ENCODE measurements at places on chromosomes 3 and 15.
A peak's percentile ranks its signal among the peaks of the same experiment; 100 is the strongest.

GRCh38 chr3:108455212-108455705, 55.1 kb downstream of the MYH15 start:
- no peak for DNase-seq

- DNase-seq: no peak
Observed at GRCh38 chr3:101027286-101027685, 34.1 kb upstream of the ABI3BP start.

- DNase-seq: no peak
Observed at GRCh38 chr3:124097362-124098131, 105.6 kb upstream of the ROPN1 start.

DNA sequence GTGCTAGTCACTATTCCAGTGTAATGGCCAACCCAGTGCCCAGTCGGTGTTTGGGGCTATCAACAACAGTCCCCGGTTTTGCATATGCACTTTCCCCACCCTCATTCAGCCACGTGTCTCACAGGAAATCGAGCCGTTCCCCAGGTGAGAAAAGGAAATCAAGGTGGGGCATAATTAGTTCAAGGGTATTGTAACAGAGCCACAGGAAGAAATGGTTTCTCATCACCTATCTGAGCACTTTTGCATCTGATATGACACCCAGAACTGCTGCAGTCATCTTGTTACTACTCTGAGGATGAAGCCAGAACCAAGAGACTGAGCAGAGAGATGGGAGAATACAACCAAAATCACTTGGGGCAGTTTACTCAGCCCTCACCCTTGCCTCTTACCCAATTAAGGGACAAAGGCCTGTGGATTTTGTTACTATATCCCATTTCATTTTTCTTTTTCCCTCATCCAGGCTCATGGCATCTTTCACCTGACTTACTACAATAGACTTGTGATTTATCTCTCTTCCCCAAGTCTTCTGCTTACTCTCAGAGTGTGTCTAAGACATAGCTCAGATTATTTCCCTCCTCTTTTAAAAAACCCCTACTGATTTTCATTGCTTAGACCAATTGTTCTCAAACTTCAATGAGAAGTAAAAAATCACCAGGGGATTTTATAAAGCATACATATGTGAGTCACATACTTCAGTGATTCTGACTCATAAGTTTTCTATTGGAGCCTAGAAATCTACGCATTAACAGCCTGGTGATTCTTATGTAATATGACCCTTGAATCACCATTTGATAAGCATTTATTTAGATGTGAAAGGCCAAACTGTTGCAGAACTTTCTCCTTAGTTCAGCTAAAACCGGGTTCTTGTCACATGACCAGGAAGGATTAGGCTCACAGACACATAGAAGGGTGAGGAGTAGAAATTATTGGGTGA, 40.5 kb downstream of the TRAT1 start:
- peak; percentile 2 for DNase-seq

DNA sequence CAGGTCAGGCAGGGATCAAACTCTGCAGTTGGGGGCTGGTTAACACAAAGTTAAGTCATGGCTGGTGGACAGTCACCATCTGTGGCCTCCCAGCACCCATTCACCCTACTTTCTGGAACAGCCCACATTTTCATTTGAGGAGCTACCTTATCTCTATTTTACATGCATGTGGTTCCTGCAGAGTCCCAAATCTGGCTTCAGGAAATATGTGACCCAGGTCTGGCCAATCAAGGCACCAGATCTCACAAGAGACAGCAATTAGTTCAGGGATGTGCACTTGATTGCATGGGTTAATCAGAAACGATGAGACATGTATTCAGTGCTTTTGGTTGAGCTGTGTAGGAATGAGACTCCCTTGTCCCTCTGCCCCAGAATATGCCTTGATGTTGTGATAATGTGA, 170.9 kb downstream of the NR2F2 start:
- no peak for DNase-seq

GRCh38 chr3:101244212-101244575, 76.2 kb downstream of the IMPG2 start:
- DNase-seq: no peak

GRCh38 chr3:22691407-22691806, 511.7 kb upstream of the UBE2E2 start:
- DNase-seq: no peak

DNA sequence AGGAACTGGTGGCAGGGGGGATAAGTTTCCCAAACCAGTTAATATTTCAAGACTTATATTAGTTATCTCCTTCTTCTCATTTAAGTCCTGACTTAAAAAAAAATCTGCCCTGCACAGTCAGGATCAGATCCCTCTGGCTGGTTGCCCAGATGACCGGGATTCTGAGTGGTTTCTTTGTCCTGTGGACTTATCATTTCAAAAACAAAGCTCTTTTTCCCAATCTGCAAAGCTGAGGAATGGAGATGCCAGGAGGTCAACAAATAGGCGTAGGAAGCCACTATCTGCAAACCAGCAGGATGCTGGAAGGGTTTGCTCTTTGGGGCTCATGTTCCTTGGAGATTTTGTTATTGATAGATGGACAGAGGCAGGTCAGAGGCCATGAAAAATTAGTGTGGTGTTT, 5.8 kb downstream of the C3orf20 start:
- DNase-seq: no peak

- no peak for DNase-seq
Observed at GRCh38 chr3:173501931-173502489, 104.5 kb downstream of the NLGN1 start.

- DNase-seq: no peak
Observed at GRCh38 chr3:21356402-21356801, 394.6 kb downstream of the ZNF385D start.

- DNase-seq: no peak
Observed at GRCh38 chr15:39510001-39510701, 70.7 kb upstream of the THBS1 start.

DNA sequence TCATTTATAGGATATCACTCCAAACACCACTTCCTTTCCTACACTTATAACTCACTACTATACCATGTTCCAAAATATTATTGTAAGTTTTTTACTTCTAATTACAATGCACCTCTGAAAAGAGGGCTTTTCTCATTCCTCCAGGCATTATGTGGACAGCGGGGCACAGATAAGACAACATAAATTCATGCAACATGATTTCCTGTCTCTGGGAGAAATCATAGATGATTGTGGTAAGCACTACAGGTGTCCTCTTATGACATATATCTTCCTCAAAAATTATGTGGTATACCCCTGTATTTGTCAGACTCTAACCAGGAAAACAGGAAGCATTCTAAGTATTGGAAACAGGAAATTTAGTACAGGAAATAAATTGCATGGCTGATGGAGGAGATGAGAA, 45.7 kb upstream of the INO80 start:
- DNase-seq: no peak

- no peak for DNase-seq
Observed at GRCh38 chr15:78790027-78790426, 21.2 kb downstream of the ADAMTS7 start.

DNA sequence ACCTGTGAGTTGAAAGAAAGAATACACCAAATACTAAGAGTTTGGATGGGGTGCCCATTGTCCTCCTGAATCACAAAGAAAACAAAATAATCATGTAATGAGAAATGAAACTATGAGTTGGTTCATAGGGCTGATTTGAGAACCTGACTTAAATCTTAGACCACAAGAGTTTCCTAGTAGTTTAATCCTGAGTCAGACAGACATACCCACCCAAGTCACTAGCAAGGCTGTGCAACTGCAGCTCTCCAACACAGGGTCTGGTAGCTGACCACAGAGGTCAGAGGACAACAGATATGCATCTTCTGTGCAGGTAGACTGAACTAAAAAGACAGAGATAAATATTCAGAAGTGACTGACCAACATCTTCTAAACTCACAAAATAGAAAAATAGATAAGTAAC, 296.3 kb upstream of the TMCO5A start:
- DNase-seq: no peak

All from activated naive CD4-positive, alpha-beta T cell (primary cell).